ENCODE measurements at places on chromosomes 16 and 17.

- DNase-seq, result no peak
Observed at GRCh38 chr17:74334393-74335039, 8.5 kb downstream of the KIF19 start.

GRCh38 chr17:67058036-67058435 is 13.7 kb downstream of the CACNG1 start:
- no peak for DNase-seq

GRCh38 chr16:58154345-58154744 is 25.2 kb upstream of the CFAP20 start:
- no peak for DNase-seq

DNA sequence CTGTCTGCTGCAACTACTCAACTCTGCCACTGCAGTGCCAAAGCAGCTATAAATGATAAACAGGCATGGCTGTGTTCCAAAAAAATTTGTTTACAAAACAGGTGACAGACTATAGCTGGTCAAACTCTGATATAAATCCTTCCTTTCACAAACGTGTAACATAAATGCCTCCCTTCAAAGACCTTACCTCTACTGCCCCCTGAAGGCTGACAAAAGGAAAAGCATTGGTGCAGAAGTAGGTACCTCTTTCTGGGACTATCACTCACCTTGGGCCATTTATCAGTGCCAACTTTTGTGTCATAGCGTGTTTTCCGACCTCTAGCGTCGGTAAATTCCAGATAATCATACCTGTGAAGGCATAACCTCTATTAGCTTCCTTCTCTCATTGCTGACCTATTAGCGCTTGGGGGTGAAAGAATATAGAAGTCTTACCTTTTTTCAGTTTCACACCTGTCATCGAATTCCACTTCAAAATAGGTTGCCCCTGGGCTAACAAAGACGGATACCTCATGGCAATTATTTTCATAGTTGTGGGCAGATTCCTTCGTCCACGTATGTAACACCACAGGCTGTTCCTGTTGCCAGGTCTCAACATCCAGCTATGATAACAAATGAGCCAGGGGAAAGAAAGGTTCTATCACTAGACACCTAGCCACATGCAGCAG is 67.9 kb downstream of the ZZEF1 start:
- no peak for DNase-seq

DNA sequence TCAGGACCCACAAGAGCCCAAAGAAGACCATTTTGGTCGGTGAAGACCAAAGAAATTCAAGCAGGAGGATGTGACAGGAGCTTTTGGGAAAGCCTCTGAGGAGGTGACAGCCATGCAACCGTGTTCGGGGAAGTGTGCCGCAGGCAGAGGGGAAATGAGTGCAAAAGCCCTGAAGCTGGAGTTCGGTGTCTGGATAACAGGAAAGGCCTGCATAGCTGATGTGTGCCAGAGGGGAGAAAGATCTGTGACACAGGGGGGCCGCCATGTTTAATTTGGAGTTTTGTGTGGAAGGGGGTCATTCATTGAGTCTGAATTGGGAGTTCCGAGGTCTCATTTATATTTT is 870 bp upstream of the ZC3H7A start:
- peak; percentile 23 for DNase-seq

DNA sequence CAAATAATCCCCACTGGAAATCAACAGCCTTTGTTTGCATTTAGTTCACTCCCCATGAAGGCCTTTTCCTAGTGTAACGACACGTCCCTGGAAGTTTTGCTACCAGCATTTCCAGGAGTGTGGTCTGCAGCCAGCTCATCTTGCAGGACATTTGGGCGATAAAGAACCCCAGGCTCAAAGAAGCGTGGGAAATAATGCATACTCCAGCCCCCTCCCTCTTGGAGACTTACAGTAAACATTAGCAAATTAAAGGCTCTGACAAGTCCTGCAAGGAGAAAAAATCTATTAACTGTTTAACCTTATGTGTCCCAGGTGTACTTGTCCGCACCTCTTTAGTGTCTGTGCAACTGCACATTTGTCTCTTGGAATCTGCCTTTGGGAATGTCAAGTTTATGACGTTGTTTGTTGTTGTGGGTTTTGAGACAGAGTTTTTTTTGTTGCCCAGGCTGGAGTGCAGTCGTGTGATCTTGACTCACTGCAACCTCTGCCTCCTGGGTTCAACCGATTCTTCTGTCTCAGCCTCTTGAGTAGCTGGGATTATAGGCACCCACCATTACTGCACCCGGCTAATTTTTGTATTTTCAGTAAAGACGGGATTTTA is 131.1 kb downstream of the ABCC1 start:
- DNase-seq, result no peak

DNA sequence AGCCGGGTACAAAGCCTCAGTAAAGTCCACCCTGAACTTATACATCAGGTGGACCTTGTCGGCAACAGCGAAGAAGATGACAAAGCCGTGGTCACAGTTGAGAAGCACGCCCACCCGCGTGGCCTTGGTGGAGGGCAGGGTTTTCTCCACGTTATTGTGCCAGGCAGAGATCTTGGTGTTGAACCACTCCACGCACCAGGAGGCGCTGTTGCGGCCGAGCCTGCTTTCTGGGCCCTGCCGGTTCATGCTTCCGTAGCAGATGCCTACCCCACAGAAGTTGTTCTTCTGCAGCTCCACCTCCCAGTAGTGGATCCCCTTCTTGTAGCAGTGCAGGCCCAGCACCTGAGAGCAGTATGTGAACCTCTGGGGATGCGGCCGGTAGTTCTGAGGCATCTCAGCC is 22.1 kb downstream of the TRIM25 start:
- peak; percentile 79 for DNase-seq

GRCh38 chr16:49337814-49338350 is 35.7 kb upstream of the C16orf78 start:
- no peak for DNase-seq

GRCh38 chr17:57455063-57455914 is 199.0 kb downstream of the MSI2 start:
- DNase-seq, result no peak

- DNase-seq, result no peak
Observed at GRCh38 chr16:55622272-55622671, 33.5 kb upstream of the SLC6A2 start.

DNA sequence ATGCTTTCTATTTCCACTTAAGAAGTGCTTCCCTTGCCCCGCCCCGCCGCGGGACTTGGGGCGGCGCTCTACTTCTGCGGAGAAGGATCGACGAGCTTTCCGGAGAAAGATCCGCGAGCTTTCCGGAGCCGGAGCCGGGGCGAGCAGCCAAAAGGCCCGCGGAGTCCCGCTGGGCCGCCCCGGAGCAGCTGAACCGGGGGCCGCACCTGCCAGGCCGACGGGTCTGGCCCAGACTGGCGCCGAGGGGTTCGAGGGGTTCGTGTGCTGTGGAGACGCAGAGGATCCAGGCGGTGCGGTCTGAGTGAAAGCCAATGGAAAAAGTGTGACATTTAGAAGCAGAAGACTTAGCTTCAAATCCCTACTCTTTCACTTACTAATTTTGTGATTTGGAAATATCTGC is 50.8 kb downstream of the TBC1D26 start:
- DNase-seq, result peak; percentile 91

DNA sequence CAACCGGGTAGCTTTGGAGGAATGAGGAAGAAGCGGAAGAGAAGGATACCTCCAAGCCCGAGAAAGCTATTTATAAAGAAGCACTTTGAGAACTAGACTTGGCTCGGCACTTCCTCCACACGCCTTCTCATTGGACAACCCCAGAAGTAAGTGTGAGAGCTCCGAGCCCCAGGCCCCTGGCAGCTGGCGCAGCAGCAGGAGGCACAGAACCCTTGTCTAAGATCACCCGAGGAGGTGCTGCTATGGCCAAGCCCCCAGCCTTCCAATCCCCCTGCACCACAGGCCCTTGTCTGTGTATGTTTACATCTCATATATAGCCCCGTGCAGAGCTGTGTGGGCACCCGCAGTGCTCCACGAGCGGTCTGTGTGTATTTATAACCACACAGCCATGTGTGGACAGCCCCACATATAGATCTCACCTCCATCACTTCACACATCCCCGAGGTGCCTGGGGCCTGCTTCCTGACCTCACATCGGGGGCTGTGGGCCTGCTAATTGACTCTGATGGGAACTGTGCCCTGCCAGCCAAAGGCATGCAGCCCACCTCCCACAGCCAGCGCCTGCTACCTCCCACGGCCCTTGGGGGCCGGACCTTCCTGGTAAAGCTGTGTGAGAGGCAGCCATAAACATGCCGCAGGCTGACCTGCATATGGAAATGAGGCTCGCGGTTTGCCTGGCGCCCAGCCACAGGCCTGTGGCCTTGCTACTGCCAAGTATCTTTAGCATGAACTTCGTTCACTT is 96.1 kb downstream of the C17orf67 start:
- DNase-seq, result peak; percentile 58

DNA sequence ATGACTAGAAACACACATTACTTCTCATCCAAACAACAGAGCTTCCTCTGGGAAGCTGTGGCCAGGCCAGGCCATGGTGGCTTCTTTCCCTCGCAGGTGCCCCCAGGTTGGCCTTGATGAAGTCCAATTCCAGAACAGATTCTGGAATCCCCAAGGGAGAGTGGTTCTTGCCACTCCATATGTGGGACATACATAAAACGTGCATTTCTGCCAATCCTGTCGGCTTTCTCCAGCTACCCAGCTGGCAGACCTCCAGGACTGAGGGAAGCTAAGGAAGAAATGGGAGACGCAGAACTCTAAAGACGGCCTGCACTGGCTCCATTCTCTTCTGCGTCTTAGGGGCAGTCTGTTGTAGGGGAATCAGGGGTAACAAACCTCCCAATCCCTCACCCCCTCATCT is 219.2 kb upstream of the CDH5 start:
- no peak for DNase-seq

- no peak for DNase-seq
Observed at GRCh38 chr16:5041600-5042133, 7.9 kb upstream of the NAGPA start.

DNA sequence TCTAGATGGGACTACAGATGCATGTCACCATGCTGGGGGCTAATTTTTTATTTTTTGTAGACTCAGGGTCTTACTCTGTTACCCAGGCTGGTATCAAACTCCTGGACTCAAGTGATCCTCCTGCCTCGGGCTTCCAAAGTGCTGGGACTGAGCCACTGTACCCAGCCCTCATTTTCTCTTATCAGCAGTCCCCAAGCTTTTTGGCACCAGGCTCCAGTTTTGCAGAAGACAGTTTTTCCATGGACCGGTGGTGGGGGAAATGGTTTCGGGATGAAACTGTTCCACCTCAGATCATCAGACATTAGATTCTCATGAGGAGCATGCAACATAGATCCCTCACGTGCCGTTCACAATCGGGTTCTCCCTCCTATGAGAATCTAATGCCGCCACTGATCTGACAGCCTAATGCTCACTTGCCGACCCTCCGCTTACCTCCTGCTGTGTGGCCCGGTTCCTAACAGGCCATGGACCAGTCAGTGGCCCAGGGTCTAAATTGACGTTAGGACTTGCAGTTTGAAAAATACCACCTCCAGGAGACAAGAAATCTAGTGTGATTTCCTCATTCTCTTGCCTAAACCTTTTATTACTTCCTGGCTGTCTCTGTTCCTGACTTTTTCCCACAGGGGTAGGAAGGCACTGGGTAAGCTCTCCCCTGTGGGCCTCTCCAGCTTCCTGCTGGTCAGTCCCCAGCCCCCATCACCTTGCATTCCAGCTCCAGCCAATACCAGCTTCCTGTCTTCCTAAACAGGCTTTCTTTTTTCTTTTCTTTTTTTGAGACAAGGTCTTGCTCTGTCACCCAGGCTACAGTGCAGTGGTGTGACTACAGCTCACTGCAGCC is 9.3 kb upstream of the CNP start:
- DNase-seq, result peak; percentile 12

GRCh38 chr17:78988152-78988551 is 8.4 kb upstream of the LGALS3BP start:
- DNase-seq, result no peak

DNA sequence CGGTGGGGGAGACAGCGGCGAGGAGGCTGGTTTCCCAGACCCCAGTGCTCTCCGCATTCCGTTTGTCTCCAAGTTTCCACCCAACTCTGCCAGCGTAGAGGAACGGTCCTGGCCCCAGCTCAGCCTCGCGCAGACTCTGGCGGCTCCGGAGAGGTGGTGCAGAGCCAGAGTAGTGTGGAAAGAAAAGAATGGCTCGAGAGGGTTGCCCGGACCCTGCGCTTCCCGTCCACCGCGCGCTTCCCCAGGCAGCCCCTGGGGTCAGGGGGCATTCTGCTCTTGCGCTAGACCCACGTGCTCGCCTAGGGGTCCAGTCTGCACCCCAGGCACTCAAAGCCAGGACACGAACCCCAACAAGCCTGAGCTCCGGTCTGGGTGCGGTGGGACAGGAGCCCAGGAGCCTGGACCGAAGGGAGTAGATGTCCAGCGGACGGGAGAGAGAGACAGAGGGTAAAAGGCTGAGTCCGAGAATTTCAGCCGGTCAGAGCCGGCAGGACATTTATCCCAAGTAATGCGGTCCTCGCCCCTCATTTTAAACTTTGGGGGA is 3.8 kb downstream of the PMP22 start:
- DNase-seq, result peak; percentile 87

DNA sequence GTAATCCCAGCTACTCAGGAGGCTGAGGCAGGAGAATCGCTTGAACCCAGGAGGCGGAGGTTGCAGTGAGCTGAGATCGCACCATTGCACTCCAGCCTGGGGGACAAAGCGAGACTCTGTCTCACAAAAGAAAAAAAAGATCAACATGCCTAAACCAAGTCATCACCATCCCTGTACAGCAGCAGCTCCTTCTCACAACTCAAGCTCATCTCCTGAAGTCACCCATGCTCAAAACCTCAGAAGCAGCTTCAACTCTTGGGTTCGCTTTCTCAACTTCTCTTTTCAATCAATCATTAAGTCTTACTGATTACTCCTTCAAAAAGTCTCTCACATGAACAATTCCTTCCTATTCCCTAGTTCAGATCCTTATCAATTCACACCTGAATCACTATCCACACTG is 31.3 kb downstream of the PHLPP2 start:
- DNase-seq, result no peak

- DNase-seq, result no peak
Observed at GRCh38 chr17:58280480-58281217, at the start of gene MPO. Gene MPO (minus strand): TSS chr17:58280935. CDS start chr17:58280758, 177 bp downstream.

DNA sequence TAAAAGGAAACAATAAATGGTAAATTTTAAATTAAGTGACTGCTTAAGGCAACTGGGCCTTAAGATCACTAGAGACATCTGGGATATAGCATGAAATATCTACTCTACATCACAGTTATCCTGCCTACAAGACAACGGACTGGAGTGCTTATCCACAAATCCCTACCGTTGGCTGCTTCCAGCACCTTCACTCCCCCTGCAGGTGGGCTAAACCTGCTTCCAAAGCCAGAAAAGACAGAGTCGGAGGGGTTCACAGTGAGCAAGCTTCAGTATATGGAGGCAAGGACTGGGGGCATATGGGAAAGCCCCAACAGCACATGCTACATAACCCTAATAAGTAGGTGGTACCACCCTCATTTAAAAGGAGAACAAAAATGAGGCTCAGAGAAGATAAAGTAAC is 45.3 kb downstream of the GRIN2A start:
- DNase-seq, result no peak
